ENCODE measurements at places on chromosomes 2 and 18.

DNA sequence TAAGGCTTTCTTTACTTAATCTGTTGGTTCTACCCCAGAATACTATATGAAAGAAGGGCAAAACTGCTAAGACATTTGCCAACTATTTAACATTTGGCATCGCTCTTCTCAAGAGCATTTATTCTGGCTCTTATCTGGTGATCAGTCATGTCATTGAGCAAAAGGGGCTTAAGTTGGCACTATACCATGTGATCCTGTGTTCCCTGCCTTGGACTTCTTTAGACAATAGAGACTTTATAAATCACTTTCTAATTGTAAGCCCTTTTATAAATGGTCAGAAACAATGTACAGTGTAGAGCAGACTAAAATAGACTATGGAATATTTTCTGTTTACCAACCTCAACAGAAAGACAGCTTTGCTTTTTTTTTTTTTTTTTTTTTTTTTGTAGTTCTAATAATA, 52.1 kb downstream of the GTF3C3 start:
- no peak for DNase-seq

DNA sequence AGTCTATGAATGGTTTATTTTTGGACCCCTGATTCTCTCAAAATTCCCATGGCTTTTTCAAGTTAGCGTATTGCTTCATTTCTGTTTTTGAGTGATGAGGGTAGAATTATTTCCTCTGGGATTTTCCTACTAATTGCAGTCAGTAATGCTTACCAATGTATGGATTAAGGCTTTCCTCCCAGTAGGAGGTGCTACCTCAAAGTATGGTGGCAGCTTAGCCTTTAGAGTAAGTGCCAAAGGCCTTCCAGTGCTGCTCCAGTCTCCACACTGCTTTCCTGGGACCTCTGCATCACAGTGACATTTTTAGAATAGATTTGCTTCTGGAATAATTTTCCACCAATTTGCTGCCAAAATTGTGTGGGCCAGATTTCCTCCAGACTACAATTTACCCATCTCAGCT, 16.2 kb upstream of the SSB start:
- no peak for DNase-seq

DNA sequence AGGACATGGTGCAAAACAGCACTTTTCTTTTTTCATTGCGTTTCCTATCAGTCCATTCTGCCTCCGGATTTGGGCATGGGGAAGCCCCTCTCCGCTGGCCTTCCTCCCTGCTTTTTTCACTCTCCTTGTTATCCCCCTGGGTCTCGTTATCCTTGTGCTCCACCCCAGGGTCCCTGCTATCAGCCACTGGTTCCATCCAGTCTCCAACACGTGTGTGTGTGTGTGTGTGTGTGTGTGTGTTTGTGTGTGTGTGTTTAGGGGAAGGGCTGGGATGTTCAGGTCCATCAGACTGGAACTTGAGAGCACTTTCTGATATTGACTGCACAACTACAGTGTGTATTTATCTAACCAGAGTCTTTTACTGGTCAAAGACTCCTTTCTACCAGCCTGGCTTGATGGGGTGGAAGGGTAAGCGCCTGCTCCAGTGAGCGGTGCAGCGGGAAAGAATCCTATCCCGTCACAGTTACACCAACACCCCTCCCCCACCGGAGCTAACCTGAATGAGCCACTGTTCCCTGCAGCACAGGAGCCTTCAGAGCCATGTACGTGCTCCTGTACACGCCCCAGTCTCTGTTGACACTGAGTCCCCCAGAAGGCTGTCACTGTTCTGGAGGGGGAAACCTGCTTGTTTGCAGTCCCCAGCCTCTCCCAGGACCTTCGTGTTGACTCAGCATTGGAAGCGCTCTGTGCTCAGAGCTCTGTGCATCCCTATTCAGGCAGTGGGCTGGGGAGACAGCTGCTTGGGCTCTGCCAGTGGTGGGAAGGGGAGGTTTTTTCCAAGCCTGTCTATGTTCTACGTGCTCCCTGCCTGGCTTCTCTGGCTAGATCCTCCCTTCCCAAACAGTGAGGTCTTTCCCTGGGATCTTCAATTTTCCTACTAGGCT, 4.6 kb downstream of the INHA start:
- no peak for DNase-seq

DNA sequence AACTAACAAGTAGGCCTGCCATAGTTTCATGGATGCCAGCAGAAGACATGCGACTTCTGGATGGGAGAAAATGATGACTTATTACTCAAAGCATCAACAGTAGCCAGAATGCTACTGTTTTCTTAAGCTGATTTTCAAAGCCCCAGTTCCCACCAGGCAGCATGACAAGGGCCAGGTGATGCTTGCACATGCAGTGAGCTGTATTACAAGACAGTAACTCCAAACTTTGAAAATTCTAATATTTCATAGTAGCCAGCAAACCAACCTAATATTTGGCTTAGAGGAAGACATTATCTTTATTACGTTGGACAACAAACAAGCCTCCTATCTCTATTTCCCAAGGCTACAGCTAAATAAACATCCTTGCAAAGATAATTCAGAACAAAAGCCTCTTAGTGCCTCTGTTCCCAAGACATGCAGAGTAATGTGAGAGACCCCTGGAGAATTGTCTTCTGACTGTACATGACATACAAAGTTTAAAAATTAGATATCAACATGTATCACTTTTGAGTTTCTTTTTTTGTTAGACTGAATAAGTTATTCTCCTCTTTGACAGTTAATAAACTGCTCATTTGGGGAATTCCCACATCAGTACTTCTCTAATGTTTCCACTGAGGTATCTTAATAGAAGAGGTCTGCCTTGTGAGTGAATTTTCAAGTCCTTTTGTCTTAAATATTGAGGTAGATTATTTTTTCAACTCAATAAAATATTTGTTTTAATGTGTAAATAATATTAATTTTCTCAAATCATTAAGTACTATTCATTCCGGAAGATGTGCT, 367.6 kb upstream of the CWC22 start:
- no peak for DNase-seq

DNA sequence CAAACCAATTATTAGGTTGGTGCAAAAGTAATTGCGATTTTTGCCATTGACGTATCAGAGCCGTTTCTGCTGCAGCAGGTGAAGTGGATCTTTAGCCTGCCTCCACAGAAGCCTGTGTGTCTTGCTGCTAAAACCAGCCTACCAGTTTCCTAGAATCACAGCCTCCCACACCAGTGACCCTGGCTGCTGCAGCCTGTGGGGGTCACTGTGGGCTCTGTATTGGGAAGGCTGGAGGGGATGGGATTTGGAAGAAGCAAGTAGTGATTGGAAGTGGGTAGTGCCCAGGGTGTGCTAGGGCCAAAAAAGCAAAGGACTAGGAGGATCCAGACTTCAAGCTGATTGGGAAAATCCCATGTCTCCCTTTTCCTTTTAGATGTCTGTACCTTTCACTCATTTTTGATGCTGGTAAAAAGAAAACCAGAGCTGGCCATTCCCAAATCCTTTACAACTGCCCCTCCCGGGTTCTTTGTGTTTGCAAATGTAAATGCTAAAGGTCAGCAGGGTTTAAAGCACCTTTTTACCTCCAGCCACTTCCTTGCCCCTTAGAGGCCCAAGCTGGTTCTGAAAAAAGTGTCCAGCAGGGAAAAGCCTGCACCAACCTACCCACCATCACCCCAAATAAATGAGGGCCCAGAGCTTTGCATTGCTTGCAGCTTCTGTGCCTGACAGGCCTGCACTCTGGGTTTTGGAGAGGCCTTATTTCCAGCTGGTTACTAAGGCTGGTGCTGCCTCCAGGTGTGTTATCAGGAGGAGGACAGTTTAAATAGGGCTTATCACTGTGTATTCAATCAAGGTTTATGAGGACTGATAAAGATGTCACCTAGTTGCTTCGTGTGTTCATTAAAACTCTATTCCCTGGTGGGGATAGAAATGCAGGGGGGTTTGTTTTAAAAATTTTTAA, 172.0 kb downstream of the MIB1 start:
- DNase-seq = no peak

DNA sequence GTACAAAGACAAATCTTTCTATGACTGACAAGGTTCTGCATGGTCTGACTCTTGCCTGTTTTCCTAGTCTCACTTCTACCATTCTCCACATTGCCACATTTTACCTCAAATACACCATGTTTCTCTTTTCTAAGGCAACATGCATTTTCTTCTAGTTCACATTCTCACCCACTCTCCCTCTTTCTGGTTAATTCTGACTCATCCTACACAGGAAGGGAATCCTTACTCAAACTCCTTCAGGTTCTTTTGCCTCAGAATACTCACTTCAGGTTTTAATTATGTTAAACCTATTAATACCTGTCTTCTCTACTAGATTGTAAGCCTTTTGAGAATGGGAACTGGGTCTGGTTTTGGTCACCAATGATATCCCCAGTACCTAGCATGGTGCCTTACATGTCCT, 47.2 kb downstream of the MAP2 start:
- DNase-seq = no peak

- no peak for DNase-seq
Measured at GRCh38 chr2:128630974-128631697, 312.5 kb upstream of the HS6ST1 start.

DNA sequence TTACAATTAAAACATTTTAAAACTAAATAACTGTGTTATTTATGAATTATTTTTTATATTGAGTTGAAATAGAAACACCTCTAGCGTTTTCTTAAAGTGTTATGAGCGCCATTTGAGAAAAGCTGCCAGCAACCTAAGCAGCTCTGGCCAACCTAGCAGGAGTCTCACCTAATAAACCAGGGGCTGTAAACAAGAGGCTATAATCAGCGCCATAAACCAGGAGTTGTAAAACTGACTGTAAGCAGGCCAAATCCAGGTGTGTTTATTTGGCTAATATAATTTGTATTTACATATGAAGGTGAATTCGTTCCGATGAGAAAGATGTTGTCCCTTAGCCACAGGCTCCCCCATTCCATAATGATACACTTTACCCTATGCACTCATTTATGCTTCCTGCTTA, 34.7 kb downstream of the LRRTM1 start:
- DNase-seq = no peak

GRCh38 chr2:150046211-150046610, 441.3 kb downstream of the RND3 start:
- no peak for DNase-seq

DNA sequence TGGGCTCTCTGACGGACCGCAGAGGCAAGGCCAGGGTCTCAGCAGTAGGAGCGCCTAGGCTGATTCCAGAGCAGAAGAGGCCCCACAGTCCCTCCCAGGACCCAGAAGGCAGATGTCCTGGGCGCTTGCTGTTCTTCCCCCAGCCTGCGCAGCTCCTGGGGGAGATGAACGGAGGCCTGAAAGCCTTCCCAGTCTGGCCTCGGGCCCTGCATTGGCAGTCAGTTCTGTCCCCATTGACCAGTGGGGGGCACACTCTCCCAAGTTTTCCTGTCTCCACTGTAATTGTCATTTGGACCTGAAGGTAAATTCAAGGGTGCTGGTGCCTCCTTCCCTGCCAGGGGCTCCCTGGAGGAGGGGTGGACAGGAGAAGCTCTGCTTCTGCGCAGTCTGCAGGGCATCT, 345.7 kb downstream of the CYP26B1 start:
- DNase-seq = no peak

DNA sequence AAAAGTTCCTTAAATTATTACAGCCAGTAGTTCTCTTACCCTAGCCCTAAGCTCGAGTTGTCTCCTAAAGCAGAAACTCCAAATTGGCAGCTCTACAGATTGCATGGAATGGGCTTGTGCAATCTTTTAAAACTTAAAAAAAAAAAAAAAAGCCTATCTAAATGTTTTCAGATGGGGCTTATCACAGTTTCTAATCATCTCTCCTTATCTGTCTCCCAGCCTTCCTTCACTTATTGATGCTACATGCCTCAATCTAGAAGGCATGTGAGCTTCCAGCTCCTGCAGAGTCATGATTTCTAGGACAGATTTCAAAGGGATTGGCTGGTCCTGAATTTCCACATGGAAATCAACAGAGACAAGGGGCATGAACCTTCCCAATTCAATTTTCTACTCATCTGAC, 33.1 kb upstream of the PELI1 start:
- DNase-seq = no peak

DNA sequence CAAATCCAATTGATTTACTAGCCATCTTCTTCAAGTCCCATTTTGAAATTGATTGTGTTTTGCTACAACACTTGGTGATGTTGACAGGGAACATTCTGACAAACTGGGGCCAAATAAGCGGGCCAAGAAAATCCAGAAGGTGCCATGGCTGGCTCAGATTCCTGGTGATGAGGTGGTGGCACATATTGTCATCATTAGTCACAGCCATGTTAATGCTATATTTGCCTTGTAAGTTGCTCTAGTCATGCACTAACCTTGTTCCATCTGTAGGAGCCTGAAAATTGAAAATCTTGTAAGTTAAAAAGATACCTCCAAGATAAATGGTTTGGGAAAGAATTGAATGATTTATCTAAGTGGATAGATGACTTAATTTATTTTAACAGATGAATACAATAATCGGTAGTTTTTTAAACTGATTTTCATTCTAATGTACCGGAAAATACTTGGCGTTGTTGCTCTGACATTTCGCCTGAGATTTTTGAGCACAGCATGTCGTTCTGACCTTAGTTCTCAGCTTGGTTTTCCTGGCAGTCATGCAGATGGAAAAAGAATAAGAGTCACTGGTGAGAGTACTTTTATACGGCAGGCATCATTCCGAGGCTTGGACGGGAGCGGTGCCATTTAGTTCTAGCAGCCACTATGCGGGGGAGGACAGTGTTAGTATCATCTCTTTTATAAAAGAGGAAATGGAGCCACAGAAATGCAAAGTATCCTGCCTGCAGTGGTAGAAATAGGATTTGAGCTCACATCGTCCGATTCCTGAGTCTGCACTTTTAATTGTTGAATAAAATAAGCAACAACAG, 133.9 kb downstream of the ZNF532 start:
- DNase-seq = no peak

DNA sequence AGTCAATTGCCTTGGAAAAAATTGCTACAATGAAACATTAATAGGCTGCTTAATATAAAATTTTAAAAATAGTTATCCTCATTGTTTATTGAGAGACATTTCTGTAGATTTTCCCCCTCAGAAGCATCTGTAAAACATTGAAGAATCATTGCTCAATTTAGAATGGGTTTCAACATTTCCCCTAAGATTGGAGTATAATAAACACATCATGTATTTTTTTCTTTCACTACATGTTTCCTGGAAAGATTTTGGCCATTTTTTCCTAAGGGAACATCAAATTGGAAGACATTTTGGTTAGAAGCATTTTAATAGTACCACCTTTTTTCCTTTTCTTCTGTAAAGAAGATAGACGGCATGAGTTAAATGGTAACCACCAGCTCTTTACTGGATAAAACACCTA, 443.2 kb upstream of the SPHKAP start:
- no peak for DNase-seq

DNA sequence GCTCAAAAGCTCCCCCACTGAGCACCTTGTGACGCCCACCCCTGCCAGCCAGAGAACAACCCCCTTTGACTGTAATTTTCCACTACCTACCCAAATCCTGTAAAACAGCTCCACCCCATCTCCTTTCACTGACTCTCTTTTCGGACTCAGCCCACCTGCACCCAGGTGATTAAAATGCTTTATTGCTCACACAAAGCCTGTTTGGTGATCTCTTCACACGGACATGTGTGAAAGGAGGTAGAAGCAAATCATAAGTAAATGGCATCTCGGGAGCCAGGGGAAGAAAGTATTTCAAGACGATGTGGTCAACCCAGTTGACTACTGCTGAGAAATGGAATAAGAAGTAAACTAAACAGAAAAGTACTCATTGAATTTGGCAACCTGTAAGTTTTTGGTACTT, 11.2 kb upstream of the NCKAP1 start:
- no peak for DNase-seq

- DNase-seq = no peak
Measured at GRCh38 chr18:5973099-5973498, 77.8 kb upstream of the TMEM200C start.

GRCh38 chr2:10226038-10226724, 76.5 kb upstream of the HPCAL1 start:
- no peak for DNase-seq

GRCh38 chr2:50582164-50582563, 449.8 kb downstream of the NRXN1 start:
- no peak for DNase-seq

GRCh38 chr2:158414538-158414937, 42.0 kb downstream of the CCDC148 start:
- no peak for DNase-seq

Data from activated CD4-positive, CD25-positive, alpha-beta regulatory T cell treated with anti-CD3 and anti-CD28 coated beads, Interleukin-2, amount 50 U/mL, for 72 hours (primary cell).